ENCODE measurements at places on chromosomes 6 and 20. TPM values are rescaled to one million over a fixed set of nuclear protein-coding genes. Genes with fewer than 3 reads are reported as not detected.

Gene FAM83C
- total RNA-seq, result not detected

Gene SLC22A7
- not detected for total RNA-seq

Gene DCDC2
- not detected for total RNA-seq

Gene PCMT1
- total RNA-seq, result 68.5 TPM

Gene BPIFB6
- not detected for total RNA-seq

Gene SNTA1
- total RNA-seq, result 1.1 TPM

Gene TGM3
- not detected for total RNA-seq

Gene PROKR2
- total RNA-seq, result not detected

Gene SNHG17
- 71.4 TPM for total RNA-seq

Gene GUCA1A
- total RNA-seq, result not detected

Gene EPPIN
- total RNA-seq, result not detected

Gene PRKN
- not detected for total RNA-seq

Measured in natural killer cell treated with Interleukin-12 subunit alpha and Interleukin-12 subunit beta and Interleukin-15 and Interleukin-18, amount 100 ng/mL, for 72 hours (primary cell).